ENCODE measurements at places on chromosomes 6 and 20.
A peak's percentile ranks its signal among the peaks of the same experiment; 100 is the strongest.

- no peak for DNase-seq
Measured at GRCh38 chr6:44829836-44830235, 442.3 kb downstream of the CDC5L start.

DNA sequence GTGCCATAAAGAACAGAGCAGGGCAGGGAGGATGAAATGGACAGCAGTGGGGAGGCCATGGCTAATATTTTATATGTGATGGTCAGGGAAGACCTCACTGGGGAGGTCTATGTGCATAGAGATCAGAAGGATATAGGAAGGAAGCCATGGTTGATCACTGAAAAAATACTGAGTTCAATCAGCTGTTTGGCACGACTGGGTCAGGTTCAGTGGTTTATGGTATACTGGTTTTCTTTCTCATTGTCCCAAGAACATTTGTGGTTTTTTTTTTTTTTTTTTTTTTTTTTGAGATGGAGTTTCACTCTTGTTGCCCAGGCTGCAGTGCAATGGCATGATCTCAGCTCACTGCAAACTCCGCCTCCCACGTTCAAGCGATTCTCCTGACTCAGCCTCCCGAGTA lies 78.3 kb upstream of the TIAM2 start:
- DNase-seq: no peak

GRCh38 chr6:99613409-99613704 lies 6.7 kb downstream of the PRDM13 start:
- no peak for DNase-seq

GRCh38 chr6:39646751-39647420 lies 78.3 kb downstream of the KIF6 start:
- DNase-seq: no peak

DNA sequence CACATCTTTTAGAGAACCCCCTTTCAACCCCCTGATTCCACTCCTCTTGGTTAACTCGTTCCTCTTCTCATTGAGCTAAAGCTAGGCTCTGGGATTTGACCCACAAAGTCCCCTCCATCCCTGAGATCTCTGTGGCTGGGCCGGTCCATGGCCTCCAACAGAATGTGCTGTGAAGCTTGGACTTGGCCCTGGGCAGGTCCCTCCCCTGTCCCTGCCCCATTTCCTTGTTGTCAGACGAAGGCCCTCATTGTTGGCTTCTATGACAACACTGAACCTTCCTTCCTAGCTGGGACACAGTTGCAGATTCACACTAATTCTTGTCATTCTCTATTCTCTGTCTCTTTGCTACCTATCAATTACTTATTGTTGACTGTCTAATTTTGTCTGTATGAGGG lies 156.1 kb downstream of the SYCP2 start:
- no peak for DNase-seq

- DNase-seq: peak; percentile 32
Measured at GRCh38 chr6:158290659-158291058, 21.6 kb upstream of the TULP4 start.

GRCh38 chr6:31356216-31356945 lies 598 bp downstream of the HLA-B start:
- no peak for DNase-seq

DNA sequence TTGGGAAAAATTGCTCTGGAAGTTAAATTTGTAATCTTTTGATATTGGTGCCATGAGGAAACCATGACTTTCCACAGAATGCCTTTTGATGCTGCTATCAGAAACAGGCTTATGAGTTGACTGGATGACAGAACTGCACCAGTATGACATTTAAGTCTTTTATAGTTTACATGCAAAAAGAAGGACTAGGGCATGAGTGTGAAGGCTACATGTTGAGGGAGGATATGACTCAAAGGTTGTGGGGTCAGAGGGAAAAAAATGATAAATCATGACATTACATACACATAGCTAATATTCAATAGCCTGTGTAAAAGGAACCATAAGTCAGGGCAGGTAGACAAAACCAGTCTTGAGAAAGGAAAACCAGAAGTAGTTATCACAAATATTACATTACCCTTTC lies 182.2 kb downstream of the COL12A1 start:
- DNase-seq: no peak

- DNase-seq: no peak
Measured at GRCh38 chr6:138404666-138405337, 779 bp downstream of the HEBP2 start.

- no peak for DNase-seq
Measured at GRCh38 chr6:32410906-32411305, 3.9 kb upstream of the BTNL2 start.

GRCh38 chr6:111588366-111588765 lies 17.3 kb downstream of the TRAF3IP2 start:
- no peak for DNase-seq

- DNase-seq: no peak
Measured at GRCh38 chr6:144286503-144287393, 1.6 kb downstream of the UTRN start.

DNA sequence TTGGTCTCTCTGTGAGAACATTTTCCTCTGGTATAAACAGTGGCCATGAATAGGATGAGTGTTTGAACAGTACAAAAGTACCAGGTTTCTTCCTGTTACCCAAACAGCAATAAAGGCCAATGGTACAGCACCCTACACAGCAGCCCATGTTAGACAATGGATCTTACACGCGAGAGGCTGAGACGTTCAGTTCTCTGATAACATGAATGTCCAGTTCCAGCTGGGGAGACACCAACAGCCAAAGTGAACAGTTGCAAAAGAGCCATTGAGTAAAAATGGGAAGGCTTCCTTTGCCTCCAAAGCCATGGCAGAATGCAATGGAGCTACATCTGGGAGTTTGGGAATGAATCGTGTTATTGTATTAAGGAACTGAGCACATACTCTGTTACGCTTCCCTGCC lies 246.8 kb upstream of the SGK1 start:
- no peak for DNase-seq

- no peak for DNase-seq
Measured at GRCh38 chr20:62822239-62822787, 5.5 kb downstream of the COL9A3 start.

DNA sequence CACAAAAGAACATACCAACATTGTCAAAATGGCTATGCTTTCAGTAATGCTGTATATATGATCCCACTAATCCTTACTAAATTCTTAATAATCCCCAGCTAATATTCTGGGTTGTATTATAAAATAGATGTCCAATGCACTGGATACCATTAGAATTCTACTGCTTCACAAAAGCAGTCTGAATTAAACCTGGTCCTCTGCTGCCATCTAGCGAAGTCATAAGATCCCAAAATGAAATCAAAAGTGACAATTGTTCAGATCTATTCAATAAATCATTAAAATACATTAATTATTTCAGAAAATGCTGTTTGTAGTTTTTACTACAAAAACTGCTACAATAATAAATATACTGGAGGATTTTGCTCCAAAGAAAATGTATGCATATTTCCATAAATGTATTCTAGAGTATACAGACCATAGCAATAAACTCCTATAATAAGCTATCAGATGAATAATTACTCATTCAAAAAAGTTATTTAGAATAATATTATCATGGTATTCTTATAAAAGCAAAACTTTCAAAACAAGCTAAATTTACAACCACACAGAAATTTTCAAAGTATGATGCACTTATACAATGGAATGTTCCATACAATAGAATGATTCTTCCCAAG lies 92.6 kb downstream of the RNGTT start:
- DNase-seq: no peak

DNA sequence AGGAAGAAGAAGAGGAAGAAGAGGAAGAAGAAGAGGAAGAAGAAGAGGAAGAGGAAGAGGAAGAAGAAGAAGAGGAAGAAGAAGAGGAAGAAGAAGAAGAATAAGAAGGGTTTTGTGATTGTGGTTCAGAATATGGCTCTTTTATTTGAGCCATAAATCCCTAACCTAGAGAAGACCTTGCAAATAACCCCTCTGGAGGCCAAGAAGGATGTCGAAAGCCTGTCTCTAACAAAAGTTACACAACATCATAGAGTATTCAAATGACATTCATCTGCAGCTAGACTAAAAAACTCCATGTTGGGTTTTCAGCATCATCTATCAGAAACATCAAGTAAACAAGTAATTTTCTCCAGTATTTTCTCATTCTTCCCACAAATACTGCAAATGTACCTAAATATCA lies 100.9 kb downstream of the RNASET2 start:
- DNase-seq: no peak

DNA sequence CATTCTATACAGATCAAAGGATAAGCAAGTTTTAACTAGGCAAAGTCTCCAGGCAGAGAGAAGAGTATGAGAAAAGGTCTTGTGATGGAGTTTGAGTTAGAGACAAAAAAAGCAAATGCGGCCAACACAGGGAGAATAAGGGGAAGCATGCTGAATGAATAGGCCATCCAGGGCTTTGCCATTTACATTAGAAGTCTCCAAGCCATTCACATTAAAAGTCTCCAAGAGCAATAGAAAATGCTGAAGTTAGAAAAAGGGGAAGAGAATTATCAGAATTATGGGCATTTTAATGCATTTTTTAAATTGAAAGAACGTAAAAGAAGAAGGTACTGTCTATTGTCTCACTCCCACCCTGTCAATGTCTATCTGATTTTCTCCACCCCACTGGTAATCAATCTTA lies 49.4 kb downstream of the PDSS2 start:
- no peak for DNase-seq

GRCh38 chr20:3100480-3100879 lies 16.0 kb upstream of the AVP start:
- DNase-seq: no peak

DNA sequence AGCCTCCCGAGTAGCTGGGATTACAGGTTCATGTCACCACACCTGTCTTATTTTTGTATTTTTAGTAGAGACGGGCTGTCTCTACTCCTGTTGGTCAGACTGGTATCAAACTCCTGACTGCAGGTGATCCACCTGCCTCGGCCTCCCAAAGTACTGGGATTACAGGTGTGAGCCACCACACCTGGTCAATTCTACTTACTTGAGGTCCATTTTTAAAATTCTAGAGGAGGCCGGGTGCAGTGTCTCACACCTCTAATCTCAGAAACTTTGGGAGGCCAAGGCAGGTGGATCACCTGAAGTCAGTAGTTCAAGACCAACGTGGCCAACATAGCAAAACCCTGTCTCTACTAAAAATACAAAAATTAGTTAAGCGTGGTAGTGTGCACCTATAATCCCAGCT lies 7.8 kb downstream of the RIPOR3 start:
- DNase-seq: no peak

GRCh38 chr6:36969988-36970891 lies 15.7 kb downstream of the PI16 start:
- no peak for DNase-seq

DNA sequence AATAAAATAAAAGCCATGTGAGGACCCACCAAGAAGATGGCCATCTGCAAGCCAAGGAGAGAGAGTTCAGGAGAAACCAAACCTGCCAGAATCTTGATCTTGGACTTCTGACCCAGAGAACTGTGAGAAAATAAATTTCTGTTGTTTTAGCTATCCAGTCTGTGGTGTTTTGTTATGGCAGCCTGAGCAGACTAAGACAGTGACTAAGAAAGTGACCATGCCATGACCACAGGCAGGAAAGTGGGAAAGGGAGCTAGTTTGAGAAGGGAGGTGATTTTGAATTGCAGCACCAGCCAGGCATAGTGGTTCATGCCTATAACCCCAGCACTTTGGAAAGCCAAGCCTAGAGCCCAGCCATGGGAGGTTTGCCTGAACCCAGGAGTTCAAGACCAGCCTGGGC lies 21.9 kb upstream of the C6orf62 start:
- DNase-seq: no peak

DNA sequence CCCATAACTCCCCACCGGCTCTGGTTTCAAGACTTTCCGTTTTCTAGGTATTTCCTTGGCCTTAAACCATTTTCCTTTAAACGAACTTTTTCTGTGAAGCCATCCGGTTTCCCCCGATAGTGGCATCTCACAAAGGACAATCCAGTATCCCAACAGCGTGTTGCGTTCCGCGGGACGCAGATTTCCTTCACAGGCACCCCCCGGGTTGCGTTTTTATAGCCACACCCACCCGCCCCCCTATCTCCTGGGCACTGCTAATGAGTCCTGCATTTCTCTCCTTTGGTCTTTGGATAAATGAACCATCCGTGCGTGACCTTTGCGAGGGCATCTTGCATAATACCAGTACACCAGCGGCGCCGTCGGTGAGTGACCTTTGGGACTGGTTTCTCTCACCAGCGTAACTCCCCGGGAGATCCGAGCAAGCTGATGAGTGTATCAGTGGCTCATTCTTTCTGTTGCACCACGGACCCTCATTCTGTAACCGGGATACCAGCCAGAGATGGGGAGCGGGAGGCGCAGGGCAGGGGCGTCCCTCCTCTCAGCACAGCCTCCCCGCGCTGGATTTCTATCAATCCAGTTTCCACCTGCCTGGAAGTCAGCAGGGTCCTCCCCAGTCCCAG lies 586 bp upstream of the NQO2 start:
- DNase-seq: peak; percentile 63

- no peak for DNase-seq
Measured at GRCh38 chr6:25053875-25054371, 118.2 kb upstream of the RIPOR2 start.

DNA sequence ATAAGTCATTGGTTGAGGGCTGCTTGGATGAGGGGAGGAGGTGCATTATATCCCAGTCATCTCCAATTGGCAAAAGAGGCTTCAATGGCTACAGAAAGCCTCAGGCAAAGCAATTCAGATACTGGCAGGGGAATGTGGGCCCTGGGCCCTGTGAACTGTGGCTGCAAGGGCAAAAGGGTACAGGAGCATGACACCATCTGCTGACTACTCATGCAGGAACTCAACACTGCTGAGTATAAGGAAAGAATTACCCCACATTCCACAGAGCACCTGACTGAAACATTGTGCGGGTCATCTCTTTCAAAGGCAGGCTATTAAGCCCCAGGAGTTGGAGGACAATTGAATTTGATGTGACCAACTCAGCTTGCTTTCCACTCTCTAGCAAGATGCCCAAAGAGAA lies 92.1 kb upstream of the SPTLC3 start:
- DNase-seq: no peak

- DNase-seq: no peak
Measured at GRCh38 chr6:18245642-18246041, 18.7 kb downstream of the DEK start.

- DNase-seq: no peak
Measured at GRCh38 chr6:241336-241865, 50.9 kb upstream of the DUSP22 start.

- no peak for DNase-seq
Measured at GRCh38 chr6:119584088-119584487, 234.5 kb upstream of the MAN1A1 start.

- no peak for DNase-seq
Measured at GRCh38 chr6:38604700-38605099, 35.0 kb downstream of the BTBD9 start.
